IMR-90 (cell line): ENCODE measurements at places on chromosomes 2 and 18.

GRCh38 chr2:168594778-168595177, 138.7 kb downstream of the CERS6 start:
- H3K4me3 ChIP-seq, result no peak overlapping the region
- no peaks in the 10 kb centered on the region for H3K36me3 ChIP-seq
- no peaks in the 10 kb centered on the region for H3K27me3 ChIP-seq
- H3K27ac ChIP-seq, result no peak overlapping the region
- DNase-seq, result no peak
- no peaks in the 10 kb centered on the region for H3K4me1 ChIP-seq

- H3K27me3 ChIP-seq, result no peaks in the 10 kb centered on the region
- H3K4me3 ChIP-seq, result no peak overlapping the region
- no peaks in the 10 kb centered on the region for H3K36me3 ChIP-seq
- DNase-seq, result no peak
- H3K27ac ChIP-seq, result no peak overlapping the region
Measured at GRCh38 chr2:191189112-191189635, 38.4 kb upstream of the STAT4 start.

DNA sequence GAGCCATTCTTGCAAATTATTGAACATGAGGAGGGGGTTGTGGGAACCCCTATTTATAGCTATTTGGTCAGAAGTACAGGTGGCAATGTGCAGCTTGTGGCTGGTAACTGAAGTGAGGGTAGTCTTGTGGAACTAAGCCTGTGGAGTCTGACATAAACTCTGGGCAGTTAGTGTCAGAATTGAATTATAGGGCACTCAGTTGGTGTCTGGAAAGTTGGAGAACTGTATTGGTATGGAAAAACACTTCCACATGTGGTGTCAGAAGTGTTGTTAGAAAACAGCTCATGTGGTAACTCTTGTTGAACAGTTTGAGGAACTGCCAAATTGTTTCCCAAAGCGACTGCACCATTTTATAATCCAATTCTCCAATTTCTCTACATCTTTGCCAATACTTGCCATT, 7.5 kb downstream of the RALBP1 start:
- H3K27me3 ChIP-seq, result no peaks in the 10 kb centered on the region
- no peaks in the 10 kb centered on the region for H3K4me1 ChIP-seq
- H3K36me3 ChIP-seq, result peaks cover 6% of the 10 kb centered on the region; the same call in 1 of the 2 replicates
- no peak overlapping the region for H3K4me3 ChIP-seq

DNA sequence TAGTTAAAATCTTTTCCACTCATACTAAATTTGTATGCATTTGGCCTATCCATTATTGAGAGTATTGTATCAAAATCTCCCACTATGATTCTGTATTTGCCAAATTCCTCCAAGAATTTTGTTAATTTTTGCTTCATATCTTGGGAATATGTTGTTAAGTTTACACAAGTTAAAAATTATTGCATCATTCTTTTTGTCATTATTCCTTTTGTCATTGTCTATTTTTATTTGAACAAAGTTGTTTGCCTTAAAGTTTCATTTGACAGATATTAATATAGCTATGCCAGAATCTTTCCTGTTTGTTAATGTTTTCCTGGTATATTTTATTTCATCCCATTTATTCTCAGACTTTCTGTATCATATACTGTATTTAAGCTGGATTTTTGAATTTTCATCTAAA, 41.3 kb downstream of the LOXHD1 start:
- H3K36me3 ChIP-seq, result no peaks in the 10 kb centered on the region
- H3K4me3 ChIP-seq, result no peak overlapping the region
- H3K4me1 ChIP-seq, result no peaks in the 10 kb centered on the region
- no peak for DNase-seq
- H3K27me3 ChIP-seq, result no peaks in the 10 kb centered on the region
- H3K27ac ChIP-seq, result no peak overlapping the region

DNA sequence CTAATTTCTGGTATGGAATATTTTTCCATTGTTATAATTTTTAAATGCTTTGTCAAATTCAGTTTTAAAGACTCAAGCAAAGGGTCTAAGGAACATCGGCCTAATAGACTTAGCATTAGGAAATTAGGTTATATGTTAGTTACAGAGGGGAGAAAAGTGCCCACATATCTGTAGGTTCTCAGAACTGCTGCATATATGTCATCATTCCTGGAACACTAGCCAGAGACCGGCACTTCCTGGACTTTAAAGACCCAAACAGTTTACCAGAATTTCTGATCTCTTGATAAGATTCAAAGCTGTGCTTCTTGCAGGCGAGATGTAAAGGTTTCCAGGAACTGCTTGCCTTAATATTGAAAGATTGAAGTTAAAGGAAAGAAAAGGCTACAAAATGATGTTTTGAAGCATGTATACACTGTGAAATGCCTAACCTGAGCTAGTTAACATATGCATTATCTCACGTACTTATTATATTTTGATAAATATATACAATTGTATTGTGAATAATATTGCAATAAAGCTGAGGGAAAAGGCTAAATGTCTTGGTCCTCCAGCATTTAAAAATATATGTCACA, 993.6 kb downstream of the LRP1B start:
- H3K27ac ChIP-seq, result no peak overlapping the region
- H3K36me3 ChIP-seq, result no peaks in the 10 kb centered on the region
- H3K4me1 ChIP-seq, result no peaks in the 10 kb centered on the region
- no peaks in the 10 kb centered on the region for H3K27me3 ChIP-seq

GRCh38 chr2:202494300-202495229, 118.4 kb downstream of the BMPR2 start:
- peaks cover 2% of the 10 kb centered on the region; the same call in 1 of the 2 replicates for H3K4me1 ChIP-seq
- no peaks in the 10 kb centered on the region for H3K27me3 ChIP-seq
- H3K4me3 ChIP-seq, result no peak overlapping the region
- peaks cover 2% of the 10 kb centered on the region; the same call in 1 of the 2 replicates for H3K36me3 ChIP-seq

DNA sequence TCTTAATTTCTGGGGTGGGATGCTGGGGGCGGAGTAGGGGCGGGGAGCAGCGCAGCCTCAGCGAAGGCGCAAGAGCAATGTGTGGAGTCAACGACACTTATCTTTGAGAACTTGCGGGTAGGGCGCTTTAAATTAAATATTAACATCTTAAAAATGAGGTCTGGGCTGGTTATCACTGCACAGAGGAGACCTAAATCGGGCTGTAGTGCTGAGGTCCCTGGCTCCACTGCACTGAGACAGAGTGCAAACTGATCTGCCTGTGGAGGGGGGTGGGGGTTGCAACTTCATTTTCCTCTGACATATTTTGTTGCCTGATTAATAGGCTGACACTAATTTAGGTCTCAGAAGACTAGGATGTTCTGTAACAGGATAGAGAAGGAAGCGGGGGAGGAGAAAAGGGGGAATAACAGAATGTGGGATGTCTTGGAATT, 253.0 kb upstream of the FANCL start:
- H3K27me3 ChIP-seq, result no peaks in the 10 kb centered on the region
- no peak overlapping the region for H3K4me3 ChIP-seq
- no peak for DNase-seq
- no peaks in the 10 kb centered on the region for H3K36me3 ChIP-seq
- no peak overlapping the region for H3K27ac ChIP-seq
- no peaks in the 10 kb centered on the region for H3K4me1 ChIP-seq

DNA sequence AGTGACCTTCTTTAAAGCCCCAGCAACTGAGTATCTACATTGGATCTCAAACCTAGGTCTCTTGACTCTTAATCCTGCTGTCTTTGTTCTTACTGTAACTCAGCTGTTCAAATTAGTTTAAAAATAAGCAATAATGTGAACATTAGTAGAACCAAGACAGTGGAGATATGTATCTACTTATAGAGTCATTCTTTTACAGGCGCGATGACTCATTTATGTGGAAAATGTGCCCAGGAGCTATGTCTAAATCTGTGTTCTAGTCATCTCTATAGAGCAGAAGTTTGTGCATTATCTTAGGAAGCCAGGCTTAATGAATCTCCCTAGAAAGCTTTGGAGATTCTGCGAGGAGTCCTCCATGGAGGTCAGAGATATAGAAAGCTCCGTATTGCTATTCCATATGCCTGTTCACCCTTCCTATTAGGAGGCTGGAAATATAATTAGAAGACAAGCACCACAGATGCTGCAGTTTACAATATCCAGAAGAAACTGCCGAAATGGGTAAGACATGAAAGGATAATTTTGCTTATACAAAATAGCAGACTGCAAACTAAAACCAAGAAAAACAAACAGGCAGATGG, 211.6 kb downstream of the TRIB2 start:
- no peak overlapping the region; the same call in 1 of the 2 replicates for H3K4me3 ChIP-seq
- no peak overlapping the region for H3K27ac ChIP-seq
- no peaks in the 10 kb centered on the region for H3K36me3 ChIP-seq
- H3K27me3 ChIP-seq, result no peaks in the 10 kb centered on the region
